NCI-H2227 treated with DMSO at 0.1 percent for 48 hours (cell line): ENCODE measurements at places on chromosomes 13 and 19.
A peak's percentile ranks its signal among the peaks of the same experiment; 100 is the strongest.

- peak; percentile 46 for DNase-seq
Observed at GRCh38 chr19:3274942-3275582, 50.6 kb downstream of the CELF5 start.

- no peak for DNase-seq
Observed at GRCh38 chr13:40285634-40286033, 380.8 kb downstream of the FOXO1 start.

- DNase-seq = no peak
Observed at GRCh38 chr13:87666831-87667230, 4.3 kb upstream of the SLITRK5 start.

- DNase-seq = no peak
Observed at GRCh38 chr19:35206379-35206778, 22.2 kb downstream of the FAM187B start.

DNA sequence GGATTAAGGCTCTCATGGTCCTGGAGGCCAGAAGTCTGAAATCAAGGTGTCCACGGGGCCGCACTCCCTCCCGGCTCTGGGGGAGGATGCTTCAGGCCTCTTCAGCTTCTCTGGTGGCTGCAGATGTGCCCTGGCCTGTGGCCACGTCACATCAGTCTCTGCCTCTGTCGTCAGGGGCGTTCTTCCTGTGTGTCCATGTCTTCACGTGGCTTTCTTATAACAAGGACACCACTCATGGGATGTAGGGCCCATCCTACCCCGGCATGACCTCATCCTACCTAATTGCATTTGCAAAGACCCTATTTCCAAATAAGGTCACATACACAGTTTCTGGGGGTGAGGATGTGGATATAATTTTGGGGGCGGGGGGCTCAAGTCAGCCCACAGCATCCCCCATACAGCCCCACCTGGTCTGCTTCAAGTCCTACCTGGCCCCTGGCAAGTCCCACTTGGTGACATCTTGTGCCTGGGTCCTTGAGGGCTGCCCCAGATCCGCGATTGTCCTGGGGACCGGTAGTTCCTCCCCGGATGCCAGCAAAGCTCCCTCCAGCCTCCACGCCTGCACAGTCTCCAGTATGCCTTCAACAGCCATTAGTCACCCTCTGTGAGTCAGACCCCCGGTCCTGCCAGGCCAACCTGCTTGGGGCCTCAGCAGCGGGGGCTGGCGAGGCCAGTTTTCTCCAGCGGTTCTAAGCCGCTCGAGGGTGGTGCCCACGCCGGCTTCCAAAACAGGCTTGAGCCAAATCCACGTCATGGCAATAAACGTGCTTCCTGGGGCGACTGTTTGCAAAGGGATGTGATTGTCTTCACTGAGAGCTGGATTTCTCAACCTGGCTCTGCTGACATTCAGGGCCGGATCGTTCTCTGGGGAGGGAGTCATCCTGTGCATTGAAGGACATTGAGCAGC lies 32.2 kb downstream of the MYO9B start:
- no peak for DNase-seq

- no peak for DNase-seq
Observed at GRCh38 chr13:21837288-21837687, 166.4 kb downstream of the FGF9 start.

DNA sequence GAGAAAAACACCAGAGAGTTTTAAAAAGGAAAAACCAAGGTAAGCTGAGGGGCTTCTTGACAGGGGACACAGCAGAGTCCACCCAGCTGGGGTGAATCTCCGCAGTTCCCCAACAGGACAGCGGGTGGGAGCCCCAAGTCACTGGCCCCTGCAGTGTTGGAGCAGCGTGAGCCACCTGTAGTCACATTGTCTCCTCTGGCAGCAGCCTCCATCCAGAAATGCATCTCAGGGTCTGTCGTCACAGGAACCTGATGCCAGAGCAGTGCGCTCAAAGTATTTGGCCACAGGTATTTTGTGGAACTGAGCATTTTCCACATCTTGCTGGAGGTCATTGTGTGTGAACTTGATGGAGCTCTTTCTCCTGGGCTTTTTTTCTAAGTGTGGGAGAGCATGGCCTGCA lies 24.7 kb downstream of the CHAMP1 start:
- no peak for DNase-seq

DNA sequence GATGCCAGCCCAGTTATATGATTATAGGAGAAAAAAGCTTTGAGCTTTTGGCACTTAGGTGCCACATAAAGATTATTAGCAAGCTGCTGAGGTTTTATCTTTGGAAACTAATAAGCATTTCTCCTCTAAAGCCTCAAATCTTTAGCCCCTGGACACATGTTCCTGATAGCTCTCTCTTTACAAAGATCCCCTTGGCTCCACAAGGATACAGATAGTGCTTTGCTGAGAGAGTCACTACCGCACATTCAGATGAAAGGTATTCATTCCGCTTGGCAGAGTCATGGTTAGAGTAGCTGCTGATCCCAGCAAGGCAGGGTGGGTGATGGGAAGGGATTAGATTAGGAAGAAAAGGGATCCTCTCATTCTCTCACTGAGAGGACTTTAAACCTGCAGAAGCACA lies 28.2 kb upstream of the PSG7 start:
- DNase-seq = no peak

- no peak for DNase-seq
Observed at GRCh38 chr13:32045982-32046785, 14.6 kb downstream of the FRY start.

DNA sequence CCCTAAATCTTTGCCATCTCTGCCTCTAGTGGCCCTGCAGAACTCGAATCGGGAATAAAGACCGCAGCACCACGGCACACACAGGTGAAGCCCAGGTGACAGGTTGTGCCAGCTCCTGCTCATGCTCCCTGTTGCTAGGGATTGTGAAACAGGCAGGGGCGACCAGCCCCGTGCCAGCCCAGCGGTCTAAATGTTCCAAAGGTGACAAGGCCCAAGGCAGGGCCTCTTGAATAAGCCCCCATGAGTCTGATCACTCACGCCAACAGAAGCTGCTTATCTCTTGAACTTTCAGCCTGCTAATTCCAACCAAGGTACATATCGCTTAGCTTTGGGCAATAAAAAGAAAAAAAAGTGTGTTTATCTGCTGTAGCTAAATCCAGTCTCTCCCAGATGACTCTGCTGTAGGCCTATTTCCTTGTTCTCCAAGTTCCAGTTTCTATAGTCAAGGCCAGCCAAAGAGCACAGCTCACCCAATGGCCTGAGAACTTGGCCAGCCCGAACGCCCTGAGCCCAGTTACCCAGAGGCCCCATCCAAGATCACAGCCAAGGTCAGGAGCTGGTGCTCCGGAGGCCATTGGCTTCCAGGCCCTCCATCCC lies 191.1 kb upstream of the GPR12 start:
- no peak for DNase-seq

- DNase-seq = no peak
Observed at GRCh38 chr13:41561170-41561569, 103.8 kb downstream of the RGCC start.

DNA sequence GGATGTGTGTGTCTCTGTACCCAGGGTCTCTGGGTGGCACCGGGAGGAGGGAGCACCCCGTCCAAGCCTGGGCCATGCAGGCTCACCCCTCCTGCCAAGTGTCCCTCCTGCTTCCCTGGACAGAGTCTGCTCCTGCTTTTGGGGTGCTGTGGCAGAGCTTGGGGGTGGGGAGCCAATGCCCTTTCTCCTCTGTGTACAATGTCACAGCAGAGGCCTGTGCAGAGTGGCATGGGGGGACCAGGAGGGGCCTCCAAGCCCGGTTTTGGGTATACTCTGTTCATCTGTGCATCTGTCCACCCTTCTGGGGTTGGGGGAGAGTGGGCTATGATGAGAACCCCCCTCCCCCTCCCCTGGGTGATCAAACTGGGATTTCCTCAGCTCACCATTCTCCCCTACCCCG lies 33.5 kb downstream of the PDE4A start:
- no peak for DNase-seq

GRCh38 chr13:100532836-100533435 lies 55.7 kb downstream of the GGACT start:
- DNase-seq = no peak

DNA sequence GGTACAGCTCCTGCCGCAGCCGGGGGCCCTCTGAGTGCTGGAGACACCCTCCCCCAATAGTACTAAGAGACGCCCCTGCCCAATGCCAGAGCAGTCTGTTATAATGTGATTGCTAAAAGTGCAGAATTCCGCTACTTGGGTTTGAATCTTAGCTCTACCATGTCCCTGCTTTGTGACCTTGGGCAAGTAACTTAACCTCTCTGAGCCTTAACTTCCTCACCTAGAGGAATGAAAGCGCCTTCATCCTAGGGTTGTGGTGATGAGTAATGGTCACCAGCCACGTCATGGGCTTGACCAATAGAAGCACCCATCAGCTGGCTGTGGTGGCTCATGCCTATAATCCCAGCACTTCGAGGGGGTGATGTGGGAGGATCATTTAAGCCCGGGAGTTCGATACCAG lies 6.5 kb downstream of the PLEKHG2 start:
- no peak for DNase-seq

DNA sequence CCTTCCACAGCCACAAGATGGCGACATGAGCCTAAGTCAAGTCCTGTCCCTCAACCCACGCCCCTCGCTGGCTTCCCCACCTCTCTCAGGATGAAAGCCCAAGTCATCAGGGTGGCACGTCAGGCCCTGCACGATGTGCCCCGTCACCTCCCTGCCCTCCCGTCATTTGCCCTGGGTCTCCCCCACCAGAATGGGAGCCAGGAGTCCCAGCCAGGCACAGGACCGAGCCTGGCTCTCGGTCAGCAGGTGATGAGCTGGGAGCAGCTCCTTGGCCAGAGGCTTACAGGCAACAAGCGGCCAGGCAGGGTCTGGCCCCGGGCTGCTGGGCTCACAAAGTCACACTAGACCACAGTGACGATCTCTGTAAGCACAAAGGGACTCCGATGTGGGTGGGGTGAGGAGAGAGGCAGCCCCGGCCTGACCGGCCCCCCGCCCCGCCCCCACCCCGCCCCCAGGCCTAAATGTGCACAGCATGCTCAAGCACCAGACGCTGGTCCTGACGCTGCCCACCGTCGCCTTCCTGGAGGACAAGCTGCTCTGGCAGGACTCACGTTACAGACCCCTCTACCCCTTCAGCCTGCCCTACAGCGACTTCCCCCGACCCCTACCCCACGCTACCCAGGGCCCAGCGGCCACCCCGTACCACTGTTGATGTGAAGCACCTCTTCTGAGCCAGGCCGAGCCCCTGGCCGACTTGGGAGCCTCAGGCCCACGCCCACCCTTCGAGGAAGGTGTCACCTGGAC lies 7.3 kb downstream of the MRPL4 start:
- DNase-seq = peak; percentile 78

DNA sequence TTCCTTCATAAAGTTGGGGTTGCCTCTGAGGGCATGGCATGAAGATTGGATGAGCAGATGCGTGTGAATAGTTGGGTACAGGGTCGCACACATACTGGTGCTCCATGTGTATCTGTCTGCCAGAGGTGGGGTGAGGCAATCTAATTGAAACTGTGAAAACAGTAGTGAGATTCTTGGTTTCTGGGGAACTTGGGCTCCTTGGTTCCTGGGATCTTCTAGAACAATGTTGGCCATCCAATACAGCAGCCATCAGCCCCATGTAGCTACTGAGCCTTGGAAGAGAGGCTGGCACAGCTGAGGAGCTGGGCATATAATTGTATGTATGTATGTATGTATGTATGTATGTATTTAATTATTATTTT lies 616 bp downstream of the FCHO1 start:
- no peak for DNase-seq

GRCh38 chr13:27405546-27406134 lies 18.8 kb upstream of the GTF3A start:
- no peak for DNase-seq

DNA sequence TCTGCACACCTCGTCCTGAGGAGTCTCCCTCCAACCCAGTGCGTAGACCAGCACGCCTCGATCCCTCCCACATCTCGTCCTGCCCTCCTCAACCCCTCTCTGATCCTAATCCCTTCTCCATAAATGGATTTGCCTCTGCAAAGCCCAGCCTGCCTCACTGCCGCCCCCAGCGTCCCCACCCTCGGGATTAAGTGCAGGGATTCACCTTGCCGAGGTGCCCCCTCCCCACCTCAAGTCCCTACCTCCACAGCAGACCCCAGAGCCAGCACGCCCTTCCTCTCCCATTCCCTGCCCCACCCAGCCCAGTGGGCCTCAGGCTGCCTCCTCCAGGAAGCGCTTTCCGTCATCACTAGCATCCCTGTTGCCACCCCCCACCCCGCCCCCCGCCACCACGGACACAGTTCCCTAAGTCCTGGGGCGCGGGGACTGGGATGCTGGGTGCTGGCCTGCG lies 4.0 kb downstream of the KLF16 start:
- no peak for DNase-seq

DNA sequence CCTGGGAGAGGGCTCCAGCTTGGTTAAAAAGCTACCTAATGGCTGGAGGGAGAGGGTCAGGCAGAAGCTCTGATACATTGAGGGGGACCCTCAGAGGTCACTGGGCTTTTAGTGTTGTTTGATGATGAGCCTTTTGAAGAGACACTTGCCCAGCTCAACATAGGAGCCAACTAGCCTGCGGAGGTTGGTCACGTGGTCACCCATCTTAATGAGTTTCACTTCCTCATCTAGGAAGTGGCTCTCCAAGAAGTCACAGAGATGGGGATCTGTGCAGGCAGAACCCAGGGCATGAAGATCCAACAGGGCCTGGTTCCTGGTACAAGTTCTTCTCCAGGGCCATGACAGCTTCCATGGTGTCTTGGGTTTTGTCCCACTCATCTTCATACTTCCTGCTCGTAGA lies 33.4 kb downstream of the IPO5 start:
- DNase-seq = no peak

DNA sequence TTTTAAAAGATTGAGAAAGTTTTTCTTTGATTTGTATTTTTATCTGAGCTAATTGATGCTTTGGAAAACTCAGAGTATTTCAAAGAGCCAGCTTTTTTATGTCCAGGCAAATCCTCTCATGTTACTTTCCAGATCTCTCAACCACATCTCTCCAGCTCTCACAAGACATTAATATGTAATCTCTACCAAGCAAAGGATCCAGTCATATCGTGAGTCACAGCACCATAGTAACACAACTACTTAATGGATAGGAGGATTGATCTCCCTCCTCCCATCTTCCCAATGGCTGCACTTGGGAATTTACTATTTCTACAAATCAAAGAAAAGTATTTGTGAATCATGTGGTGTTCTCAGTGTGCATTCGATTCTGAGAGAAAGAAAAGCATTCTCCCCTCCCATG lies 63.3 kb downstream of the POU4F1 start:
- no peak for DNase-seq

GRCh38 chr13:98221234-98221633 lies 44.2 kb upstream of the RNF113B start:
- no peak for DNase-seq

- DNase-seq = no peak
Observed at GRCh38 chr13:33264620-33264978, 21.0 kb downstream of the STARD13 start.

DNA sequence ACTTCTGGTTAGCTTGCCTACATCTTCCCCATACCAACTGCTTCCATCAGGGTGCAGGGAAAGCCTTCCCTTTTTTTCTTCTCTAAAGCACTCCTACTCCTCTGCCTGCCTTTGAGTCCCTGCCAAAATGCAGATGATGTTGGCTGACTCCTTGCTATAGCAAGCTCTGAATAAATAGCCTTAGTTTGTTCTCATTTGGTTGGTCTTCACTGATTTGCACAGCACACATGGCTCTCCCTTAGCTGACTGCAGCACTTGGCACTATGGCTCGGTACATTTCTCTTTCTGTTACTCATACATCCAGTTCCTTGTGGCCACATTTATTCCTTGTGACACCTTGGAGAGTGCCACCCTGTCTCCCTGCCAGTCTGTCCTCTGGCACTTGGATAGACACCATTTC lies 249.8 kb downstream of the DCLK1 start:
- DNase-seq = no peak
